RWPE2 (cell line): ENCODE measurements at places on chromosomes 5 and 9.

DNA sequence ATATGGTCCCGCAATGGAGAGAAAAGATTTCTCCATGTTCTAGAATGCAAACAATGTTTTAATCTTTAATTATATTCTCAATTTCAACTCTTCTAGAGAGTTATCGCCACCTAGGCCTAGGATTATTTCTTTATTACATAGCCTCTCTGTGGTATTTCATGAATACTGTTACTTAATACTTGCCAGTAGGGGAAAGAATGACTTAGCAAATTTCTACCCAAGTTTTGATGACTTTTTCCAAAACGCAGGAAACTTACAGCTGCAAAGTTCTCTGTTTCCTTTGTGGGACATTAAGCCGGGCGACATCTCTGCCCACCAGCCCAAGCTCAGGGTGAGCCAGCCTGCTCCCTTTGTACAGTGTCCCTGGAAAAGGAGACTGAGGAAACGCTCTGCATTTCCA lies 73.8 kb downstream of the MED27 start:
- DNase-seq, result no peak

- no peak for DNase-seq
Measured at GRCh38 chr9:128244091-128244836, 31.5 kb downstream of the GOLGA2 start.

- DNase-seq, result peak; percentile 19
Measured at GRCh38 chr9:134930398-134930797, 12.7 kb upstream of the FCN1 start.

DNA sequence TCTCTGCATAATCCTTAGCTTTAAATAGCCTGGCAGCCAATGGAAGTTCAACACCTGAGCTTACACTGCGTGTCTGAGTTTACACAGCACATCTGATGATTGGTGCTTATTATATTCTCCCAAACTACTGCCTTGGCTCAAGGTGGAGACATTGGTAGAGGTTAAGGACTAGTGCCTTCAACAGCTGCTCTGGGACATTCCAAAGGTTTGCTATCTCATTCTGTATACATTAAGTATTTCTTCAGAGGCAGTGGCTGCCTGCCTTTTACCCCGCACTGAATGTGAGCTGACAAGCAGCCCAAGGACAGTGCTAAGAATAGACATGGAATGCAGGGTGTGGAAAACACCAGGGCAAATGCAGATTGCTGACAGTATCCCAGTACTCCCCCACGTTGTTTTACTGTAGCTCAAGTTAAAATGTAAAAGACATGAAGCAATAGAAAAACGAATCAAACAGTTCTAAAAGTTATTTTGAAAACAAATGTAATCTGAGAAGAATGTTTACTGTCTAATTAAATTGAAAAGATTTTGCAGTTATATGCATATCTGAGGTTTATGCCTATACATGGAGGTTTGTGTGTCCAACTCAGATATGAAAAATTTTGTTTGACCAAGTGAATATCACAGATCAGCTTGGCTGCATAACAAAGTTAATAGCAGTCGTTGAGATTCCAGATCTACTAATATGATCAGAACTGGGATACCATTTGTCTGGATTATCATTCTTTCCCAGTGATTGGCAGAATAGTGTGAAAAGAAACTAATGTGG lies 1.8 kb downstream of the HSPB3 start:
- DNase-seq, result no peak

GRCh38 chr5:150847334-150847695 lies 994 bp downstream of the IRGM start:
- no peak for DNase-seq

- no peak for DNase-seq
Measured at GRCh38 chr9:2043243-2043642, 28.1 kb downstream of the SMARCA2 start.

- no peak for DNase-seq
Measured at GRCh38 chr5:7869474-7870136, 657 bp downstream of the MTRR start.

- DNase-seq, result no peak
Measured at GRCh38 chr9:110179734-110180133, 28.2 kb downstream of the C9orf152 start.

GRCh38 chr9:26243726-26244125 lies 565.5 kb upstream of the TUSC1 start:
- no peak for DNase-seq

DNA sequence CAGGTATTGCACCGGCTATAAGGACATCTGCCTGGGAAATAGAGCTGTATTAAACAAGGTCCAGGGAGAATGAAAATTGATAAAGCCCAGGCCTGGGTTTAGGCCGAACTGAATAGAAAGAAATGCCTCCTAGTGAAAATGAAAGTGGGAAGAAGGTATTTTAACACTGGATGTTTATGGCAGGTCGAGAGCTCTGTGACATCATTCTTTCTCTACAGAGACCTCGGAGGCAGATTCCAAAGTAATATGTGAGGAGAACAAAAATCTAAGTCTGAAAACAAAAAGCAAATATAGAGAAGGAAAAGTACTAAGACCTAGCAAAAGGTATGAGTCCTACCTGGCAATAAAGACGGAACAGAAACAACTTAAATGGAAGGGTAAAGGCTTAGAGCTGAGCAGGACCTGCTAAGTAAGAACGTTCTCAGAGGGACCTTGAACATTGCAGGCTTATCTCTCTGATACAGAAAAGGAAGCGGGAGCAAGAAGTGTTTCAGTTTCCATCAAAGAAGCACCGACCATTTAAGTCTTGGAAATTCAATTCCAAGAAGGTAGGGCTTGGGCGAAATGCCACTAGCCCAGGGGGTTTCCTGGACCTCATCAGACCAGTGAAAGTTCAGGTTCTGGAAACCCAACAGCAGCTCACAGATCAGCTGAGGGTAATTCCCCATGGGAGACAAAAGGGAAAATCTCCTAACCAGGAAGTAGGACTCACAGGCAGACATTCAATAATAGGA lies 80.0 kb downstream of the SUSD1 start:
- no peak for DNase-seq

DNA sequence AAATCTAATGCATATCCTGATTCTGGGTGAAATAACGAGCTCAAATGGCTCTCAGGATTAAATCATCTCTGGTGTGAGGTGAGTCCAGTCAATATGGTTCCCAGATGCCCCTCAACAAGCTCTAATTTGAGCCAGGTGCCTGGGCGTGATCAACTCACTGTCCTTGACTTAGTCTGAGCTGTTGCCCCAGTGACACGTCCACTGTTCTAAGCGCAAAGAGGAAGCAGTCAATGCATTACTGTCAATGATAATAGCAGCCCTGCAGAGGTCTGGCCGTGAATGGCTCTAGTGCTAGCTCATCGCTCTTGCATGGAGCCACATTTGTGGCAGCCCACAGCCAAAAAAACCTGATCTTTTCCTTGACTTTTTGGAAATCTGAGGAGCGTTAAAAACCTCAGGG lies 128.6 kb upstream of the EFNA5 start:
- no peak for DNase-seq

GRCh38 chr9:2355697-2355983 lies 265.9 kb upstream of the VLDLR start:
- no peak for DNase-seq

DNA sequence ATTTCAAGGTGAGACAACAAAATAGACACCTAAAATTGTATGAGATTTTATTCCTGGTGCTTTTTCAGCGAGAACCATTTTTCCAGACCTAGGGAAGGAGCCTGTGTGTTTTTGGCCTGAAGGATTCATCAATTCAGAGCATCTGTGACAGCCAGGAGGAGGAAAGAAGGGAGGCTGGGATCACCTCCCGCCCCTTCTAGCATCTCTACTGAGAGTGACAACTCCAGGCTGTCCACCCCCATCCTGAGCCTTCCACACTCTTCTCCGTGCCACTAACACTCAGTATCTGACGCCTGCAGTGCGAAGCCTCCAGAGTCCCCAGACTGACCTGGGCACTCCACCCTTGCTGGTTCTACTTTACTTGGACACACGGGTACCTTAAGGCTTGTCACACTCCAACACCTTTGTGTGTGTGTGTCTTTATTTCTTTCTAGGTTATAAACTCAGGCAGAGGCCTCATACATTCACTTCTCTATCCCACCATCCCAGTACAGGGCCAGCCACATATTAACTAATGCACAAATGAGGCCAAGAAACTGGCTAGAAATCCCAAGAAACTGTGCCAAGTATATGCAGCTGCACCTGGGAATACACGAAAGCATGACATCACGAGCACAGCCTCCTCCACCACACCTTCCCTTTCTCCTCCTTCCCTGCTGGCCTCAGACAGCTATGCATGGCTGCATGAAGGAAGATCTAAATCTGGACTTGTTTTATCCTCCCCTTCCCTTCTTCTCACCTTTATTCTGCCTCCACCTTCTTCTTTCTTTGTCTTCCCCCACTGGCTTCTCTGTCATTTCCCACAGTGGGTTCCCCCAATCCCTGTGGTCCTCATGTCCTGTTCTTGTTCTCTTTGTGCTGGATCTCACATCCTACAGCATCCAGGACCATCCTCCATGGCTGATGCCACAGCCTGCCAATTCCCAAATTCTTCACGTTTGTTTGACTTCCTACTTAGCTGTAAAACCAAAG lies 16.0 kb downstream of the S1PR3 start:
- DNase-seq, result no peak

DNA sequence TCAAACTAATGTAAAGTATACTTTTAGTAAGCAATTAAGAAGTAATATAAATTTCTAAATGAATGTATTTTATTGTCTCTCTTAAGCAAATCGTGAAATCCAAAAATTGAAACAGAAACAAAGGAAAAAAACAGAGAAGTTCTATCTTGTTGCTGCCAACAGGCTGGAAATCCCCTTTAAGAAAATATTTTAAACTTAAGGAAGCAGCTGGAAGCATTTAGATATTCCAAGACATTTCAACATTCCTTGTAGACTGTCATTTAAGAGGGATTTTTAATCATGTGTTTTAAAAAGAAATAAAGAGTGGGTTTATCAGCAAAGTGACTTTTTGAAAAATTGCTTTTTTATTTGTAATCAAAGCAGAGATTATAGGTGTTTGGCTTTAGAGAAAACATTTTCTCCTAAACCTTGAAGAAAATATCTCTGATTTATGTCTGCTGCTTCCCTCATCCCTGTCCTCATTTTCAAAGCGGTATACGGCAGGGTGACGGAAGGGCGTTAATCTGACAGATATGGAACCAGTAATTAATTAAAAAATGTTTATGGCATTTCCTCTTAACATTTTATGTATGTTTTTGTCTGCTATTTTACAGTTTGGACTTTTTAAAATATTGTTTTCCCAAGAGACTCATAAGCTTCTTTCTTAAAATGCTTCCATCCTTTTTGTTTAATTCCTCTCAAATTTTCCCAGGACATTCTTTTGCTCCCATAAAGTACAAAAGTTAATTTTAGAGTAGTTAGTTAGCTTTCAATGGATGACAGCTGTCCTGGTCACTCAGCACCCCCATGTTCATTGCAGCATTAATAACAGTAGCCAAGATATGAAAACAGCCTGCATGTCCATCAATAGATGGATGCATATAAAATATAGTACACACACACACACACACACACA lies 245.6 kb downstream of the LURAP1L start:
- DNase-seq, result no peak

GRCh38 chr5:125484272-125484741 lies 737.9 kb upstream of the ZNF608 start:
- DNase-seq, result peak; percentile 74

DNA sequence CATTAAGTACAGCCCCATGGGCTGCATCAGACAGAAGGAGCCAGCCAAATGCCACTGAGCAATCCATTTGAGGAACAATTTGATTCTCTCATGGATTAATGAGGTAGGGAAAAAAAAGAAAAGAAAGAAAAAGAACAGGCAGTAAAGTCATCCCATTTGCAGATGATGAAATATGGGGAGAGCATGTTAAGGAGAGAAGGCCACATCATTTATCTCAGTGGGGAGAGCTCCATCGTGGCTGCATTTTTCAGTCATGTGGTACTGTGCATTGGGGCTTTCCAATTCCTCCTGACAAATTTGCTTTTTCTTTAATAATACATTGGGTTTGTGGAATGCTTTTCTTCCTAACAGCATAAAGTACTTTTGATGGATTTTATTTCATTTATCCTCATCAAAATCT lies 375.2 kb upstream of the TLE4 start:
- DNase-seq, result no peak

GRCh38 chr9:126490871-126491567 lies 122.7 kb upstream of the LMX1B start:
- DNase-seq, result peak; percentile 4

GRCh38 chr9:5449521-5450358 lies 602 bp upstream of the CD274 start:
- no peak for DNase-seq

DNA sequence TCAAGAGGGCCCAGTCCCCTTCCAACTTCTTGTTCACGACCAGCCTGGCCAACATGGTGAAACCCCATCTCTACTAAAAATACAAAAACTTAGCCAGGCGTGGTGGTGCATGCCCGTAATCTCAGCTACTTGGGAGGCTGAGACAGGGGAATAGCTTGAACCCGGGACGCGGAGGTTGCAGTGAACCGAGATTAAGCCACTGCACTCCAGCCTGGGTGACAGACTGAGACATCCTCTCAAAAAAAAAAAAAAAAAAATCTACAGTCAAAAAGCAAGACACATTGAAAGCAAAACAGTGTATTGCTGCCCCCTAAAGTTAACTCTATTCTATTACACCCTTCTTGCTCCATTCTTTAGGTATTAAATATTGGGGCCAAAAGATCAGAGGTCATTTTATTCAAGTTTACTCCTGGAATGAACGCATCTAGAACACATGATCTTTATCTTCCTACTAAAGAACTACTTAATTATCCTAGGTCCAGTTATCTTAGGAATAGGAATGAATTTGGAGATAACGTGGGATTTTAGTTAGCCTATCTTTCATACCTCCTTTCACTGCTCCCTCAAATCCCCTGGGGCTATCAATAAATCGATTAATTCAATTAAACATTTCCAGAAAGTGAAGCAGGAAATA lies 2.4 kb downstream of the ATG12 start:
- DNase-seq, result no peak

DNA sequence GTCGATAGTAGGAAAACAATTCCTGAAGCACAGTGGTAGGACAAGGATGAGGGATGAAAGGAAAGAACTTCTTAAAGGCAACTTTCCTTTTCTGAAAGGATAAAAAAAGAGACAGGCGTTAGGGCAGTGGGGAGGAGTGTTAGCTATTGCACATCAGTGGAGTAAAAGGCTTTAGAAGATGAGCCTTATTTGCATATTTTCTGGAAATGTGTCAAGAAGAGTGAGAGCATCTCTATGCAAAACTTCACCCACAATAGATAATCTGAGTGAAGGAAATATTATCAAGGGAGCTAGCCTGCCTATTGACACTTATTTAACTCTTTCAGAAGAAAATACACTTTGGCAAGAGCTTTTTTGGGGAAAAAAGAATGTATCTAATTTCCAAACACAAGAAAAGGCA lies 151.6 kb downstream of the MACIR start:
- no peak for DNase-seq

GRCh38 chr5:14267991-14268708 lies 125.0 kb downstream of the TRIO start:
- DNase-seq, result peak; percentile 89

DNA sequence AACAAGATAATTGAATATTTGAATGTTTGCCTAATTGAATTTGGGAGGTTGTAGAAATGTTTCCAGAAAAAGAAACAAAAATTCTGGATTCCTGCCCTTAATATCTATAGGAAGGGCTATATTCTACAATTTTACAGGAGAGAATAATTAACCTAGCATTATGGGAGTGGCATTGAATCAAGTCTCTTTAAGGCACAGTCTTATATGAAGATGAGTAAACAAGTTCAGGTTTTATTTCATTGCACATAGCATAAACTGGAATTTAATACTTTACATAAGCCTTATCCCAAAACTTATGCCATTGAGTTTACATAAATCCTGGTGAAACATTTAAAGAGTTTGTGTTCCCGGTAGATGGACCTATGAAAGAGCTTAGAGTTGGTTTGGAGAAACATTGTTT lies 138.1 kb upstream of the ADAMTSL1 start:
- no peak for DNase-seq

GRCh38 chr5:141003031-141003430 lies 36.8 kb downstream of the PCDHAC2 start:
- no peak for DNase-seq
